AG04450 (cell line): ENCODE measurements at places on chromosomes 5 and 9.

DNA sequence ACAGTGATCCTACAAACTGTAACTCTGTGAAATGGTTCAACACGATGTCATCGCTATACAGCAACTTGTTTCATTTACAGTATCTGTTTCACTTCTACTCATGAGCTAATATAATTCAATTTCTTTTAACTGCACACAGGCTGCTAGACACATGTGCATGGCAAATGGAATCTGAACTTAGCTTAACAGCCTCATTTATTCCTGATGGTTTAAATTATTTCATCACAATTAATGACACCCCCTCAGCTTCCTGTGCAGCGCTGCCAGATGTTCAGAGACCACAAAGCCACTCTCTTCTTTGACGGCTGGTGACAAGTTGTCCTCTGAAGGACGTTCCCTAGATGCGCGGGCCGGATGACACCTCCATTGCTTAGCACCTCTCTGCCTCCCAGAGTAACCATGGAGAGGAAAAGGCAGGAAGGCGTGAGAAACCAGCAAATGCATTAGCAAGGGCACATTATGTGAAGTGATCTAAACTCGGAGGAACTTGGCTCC, 191.1 kb downstream of the BNC2 start:
- no peak for DNase-seq

DNA sequence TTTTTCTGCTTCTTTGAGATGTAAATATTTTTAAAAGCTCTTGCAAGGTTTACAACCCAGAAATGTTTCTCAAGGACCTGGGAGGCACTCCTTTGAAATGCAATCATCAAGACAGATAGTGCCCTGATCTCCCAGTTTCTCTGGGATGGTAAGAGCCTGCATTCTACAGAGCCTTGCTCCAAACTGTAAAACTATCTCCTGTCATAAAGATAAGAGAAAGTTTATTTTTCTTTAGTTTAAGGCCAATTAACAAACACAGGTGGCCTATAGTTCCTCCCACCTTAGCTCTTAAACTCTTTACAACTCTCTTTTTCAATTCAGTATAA, 1231.1 kb upstream of the NUDT12 start:
- no peak for DNase-seq

DNA sequence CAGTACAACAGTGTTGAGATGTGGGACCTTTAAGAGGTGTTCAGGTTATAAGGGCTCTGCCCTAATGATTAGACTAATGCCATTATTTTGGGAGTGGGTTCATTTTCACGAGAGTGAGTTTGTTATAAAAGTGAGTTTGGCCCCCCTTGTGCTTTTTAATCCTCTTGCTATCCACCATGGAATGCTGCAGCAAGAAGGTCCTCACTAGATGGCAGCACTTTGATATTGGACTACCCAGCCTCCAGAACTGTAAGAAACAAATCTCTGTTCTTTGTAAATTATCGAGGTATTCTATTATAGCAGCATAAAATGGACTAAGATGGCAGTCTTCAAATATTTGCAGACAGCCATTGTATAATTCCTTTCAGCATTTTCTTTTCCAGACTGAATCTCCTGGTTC, 212.4 kb downstream of the LRRC70 start:
- DNase-seq, result no peak

GRCh38 chr9:98372077-98372836, 116.8 kb upstream of the TBC1D2 start:
- no peak for DNase-seq

DNA sequence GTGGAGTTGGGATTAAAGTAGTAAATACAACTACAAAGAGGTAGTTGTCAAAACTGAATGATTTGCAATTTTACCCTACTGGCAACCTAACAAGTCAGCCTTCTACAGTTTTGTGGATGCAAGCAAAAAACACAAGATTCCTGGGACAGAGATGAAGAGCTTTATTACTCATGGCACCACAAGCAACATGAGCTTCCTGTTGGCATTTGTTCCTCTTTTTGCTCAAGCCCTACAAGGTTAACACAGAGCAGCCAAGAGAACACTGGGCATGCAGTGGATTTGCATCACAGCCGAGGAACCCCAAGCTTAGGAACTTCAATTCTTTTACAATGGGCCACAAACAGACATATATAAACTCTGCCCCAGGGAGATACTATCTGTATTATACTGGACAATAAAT, 28.8 kb upstream of the DMAC1 start:
- no peak for DNase-seq

DNA sequence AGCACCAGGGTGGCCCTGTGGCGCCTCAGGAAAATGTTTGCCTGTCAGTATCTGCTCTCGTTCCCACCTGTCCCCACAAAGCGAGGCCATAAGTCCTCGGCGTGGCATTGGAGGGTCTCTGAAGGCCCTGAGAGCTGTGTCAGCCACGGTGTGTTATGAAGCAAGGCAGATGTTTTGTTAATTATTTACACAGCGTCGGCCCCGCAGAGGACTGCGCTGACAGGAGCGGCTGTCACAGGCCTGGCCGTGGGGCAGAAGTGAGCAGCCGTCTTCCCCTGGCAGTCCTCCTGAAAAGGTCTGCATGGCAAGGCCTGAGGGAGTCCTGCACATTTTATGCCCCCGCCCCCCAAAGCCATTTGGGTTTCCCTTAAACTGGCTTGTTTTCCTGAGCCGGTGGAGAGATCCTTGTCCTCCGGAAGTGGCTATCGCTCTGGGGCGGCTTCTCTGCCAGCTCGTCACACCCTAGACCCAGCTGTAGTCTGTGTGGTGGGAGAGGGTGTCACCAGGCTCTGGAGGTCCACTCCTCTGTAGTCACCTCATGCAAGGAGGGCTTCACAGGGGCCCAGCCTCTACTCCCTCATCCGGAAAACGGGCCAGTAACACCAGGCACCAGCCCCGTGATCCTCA, 6.2 kb downstream of the NEK6 start:
- DNase-seq, result no peak

GRCh38 chr5:170480260-170480659, 23.6 kb upstream of the KCNIP1 start:
- no peak for DNase-seq

DNA sequence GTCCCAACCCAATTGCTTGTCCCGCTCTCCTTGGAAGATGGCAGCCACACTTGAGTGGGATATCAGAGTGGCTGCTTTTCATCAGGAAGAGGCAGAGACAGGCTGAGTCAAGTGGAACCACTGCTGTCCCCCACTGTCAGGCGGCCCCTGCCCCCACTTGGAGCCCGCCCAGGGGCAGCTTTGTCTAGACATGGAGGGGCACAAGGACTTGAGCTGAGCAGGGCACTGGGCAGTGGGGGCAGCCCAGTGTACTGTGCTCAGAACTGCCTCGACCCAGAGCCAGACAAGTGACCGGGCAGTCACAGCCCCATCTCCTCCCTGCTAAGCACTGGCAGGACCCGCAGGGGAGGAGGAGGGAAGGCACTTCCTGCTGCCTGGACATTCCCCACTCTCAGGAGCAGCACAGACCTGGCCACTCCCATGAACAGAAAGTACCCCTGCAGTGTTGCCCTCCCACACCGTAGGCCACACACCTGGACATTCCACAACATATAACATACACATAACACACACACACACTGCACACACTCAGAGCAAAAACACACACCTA, 91.0 kb downstream of the MRPL36 start:
- no peak for DNase-seq

- DNase-seq, result no peak
Observed at GRCh38 chr9:5292141-5292540, 12.4 kb downstream of the RLN2 start.

- DNase-seq, result no peak
Observed at GRCh38 chr5:88602584-88602983, 280.4 kb downstream of the MEF2C start.

DNA sequence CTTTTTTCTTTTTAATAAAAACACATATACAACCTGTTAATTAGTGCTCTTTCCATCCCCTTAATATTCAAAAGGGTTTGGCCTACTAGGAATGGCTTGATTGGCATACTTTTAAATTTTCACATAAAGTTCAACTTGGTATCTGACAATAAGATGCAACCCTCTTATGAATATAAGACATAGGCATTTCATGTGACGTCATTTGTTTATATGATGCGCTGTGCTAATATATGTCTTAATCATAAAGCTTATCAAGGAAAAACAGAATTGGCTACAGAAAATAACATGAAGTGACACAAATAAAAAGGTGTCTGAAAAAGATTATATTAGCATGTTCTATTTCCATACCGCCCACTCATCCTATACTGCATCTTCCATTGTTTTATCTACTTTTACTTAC, 1642.4 kb downstream of the EFNA5 start:
- DNase-seq, result no peak

GRCh38 chr9:68603371-68603770, 62.7 kb upstream of the TMEM252 start:
- DNase-seq, result no peak

GRCh38 chr9:69174616-69175463, 763 bp downstream of the TJP2 start:
- peak; percentile 93 for DNase-seq

DNA sequence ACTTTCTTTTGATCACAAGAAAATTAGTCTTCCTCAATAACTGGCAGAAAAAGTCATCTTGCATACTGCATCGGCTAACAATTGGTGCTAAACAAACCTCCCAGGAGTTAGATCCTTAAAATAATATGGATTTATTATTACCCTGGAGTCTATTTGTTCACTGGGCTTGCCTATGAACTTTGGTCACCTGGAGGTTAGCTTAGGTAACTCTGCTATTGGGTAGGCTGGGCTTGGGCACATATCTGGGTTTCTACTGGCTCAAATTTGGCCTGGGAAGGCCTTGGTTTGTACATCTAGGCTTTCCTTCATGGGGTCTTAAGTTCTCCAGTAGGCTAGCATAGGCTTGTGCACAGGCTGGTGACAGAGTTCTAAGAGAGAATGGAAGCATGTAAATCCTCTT, 279.9 kb downstream of the RASEF start:
- DNase-seq, result no peak

DNA sequence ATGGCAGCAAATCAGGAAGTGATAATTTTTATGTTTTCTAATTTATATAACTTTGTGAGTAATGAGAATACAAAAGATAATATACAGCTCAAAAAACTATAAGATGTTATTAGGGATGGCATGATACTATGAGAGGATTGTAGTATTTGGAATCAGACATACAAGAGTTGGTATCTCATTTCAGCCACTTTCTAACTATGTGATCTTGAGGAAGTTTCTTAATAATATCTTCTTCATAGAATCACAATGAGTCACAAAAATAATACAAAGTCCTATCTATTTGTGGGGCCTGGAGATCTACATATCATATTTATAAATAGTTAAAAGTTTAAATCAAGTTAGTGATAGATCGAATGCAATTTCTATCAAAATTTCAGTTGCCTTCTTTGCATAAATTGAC, 23.7 kb upstream of the TMED7 start:
- DNase-seq, result no peak

DNA sequence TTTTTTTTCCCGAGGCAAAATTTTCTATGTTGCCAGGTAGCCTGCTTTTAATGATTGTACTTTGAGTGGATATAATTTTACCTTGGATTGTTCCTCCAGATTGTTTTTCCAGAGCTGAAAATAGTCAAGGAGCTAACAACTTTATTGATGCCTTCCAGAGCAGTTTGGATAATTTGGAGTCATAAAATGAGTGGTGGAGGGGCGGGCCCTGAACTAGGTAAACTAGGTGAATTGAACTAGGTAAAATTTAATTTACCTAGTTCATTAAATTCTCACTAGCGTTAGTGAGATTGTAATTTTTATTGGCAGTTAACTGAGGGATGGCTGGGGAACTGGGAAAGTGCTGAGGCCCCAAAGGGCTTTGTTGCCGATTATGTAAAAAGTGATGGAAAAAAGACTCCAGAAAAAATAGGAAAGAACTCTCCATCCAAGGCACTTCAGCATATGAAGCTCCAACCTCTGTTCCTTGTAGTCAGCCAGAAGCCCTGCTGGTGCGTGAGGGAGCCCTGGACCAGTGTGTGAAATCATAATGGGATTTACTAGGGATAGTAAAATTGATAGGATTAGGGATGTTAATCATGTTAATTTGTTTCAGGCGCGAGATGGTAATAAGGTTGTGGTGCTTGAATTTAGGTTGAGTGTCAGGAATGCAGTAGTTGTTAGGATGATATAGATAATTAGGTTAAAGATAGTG, 1.7 kb downstream of the DNAJC25 start:
- no peak for DNase-seq

DNA sequence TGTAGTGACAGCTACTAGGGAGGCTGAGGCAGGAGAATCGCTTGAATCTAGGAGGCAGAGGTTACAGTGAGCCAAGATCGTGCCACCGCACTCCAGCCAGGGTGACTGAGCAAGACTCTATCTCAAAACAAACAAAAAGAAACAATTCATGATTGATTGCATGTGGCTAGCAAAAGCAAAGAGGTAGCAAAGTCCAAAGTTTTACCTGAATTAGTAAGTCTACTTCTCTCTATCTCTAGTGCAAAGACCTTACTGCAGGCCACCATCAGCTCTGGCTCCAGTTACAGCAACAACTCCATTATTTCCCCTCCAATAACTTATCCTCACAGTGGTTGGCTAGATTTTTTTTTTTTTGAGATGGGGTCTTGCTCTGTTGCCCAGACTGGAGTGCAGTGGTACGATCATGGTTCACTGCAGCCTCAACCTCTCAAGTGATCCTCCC, 6.2 kb upstream of the SAR1B start:
- DNase-seq, result no peak

GRCh38 chr9:113486327-113486726, 22.8 kb downstream of the RGS3 start:
- no peak for DNase-seq

DNA sequence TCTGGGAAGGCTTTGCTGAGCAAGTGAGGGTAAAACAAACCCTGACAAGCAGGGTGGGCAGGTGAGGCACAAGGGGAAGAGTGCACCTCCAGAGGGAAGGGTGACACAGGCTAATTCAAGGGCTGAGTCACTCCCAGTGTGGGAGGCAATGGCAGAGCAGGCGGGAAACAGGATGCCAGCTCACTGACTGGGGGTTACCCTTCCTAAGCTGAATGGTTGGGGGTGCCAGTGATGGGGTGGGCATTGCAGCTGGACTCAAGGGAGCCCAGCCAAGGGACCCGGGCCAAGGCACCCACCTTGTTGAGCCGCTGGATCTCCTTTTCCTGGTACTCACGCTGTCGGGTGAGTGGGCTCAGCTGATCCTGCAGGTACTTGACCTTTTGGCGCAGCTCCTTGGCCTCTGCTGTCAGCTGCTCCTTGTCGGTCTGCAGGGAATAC, 18.4 kb downstream of the GPX3 start:
- DNase-seq, result no peak

- no peak for DNase-seq
Observed at GRCh38 chr9:134128727-134129679, 6.9 kb upstream of the WDR5 start.

DNA sequence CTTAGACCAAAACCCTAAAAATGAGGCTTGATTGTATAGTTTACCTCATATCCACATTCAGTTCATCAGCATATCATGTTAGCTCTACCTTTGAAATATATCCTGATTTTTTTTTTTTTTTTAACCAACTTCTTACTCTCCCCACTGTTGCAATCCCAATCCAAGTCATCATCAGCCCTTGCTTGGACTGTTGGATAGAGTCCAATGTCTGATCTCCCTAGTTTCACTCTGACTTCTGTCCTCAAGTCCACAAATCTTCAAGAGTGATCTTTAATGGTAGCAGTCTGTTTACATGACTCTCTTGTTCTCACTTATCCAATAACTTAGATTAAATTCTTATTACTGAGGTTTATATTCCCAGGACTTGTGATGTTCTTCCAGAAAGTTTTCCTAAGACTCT, 30.8 kb downstream of the NAA35 start:
- no peak for DNase-seq

- DNase-seq, result no peak
Observed at GRCh38 chr9:99760421-99760820, 61.3 kb upstream of the NR4A3 start.
